Activated CD4-positive, alpha-beta T cell treated with anti-CD3 and anti-CD28 coated beads, Interleukin-2, amount 50 U/mL, for 1 hour (primary cell): ENCODE measurements at places on chromosomes 5 and 9.

DNA sequence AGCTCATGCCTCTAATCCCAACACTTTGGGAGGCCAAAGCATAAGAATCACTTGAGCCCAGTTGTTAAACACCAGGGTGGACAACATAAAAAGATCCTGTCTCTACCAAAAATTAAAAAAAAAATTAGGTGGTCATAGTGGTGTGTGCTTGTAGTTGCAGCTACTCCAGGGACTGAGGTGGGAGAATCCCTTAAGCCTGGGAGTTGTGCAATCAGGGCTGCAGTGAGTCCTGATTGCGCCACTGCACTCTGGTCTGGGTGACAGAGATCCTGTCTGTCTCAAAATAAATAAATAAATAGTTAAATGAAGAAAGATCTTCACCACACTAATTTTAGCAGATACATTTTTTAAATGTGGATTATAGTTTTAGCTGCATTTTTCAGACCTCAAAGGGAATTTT is 433.2 kb downstream of the MAT2B start:
- DNase-seq, result no peak

DNA sequence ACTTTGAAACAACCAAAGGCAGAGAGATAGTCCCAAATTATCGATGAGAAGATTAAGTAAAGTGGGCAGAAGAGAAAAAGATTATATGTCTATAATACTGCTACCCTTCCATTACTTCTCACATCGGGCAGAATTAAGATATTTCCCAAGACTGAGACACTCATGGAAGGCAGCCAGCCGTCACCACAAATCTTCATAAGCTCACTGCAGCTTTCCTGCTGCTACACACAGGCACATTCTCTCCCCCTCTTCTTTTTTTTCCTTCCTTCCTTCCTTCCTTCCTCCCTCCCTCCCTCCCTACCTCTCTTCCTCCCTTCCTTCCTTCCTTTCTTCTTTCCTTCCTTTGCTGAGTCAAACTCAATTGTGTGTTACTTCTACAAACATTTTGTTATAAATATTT is 58.7 kb upstream of the SPATA31C2 start:
- DNase-seq, result no peak

DNA sequence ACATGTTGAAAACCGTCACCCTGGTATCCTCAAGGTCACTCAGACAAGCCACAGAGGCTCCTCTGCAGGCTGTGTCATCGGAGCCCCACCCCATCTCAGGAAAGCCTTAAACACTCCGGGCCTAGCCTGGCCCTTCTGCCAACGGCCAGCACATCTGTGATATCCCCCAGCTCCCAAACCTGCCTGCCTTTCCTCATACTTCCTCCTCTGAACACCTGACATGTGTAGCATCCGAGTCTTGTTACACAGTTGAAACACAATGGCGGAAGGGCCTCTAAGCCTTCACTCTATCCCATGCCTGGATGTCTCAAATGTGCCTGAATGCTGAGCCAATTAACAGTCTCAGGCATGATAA is 32.9 kb upstream of the TGFBR1 start:
- no peak for DNase-seq

DNA sequence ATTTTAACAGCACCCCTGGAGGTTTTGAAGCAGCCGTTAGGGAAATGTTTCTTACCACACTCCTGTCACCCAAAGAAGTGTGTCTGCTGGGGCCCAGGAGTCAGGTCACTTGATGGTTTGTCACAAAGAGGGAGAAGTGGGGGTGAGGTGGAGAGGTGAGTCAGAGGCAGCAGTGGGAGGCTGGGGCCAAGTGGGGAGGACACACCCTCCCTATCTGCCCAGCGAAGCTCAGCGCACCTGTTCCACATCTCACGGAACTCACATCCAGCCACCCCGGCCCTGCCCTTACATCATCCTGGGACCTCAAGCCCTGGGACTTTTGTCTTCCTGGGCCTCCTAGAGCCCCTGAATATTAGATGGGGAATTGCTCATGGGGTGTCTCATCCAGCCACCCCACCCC is 171.1 kb upstream of the SMIM23 start:
- DNase-seq, result no peak

DNA sequence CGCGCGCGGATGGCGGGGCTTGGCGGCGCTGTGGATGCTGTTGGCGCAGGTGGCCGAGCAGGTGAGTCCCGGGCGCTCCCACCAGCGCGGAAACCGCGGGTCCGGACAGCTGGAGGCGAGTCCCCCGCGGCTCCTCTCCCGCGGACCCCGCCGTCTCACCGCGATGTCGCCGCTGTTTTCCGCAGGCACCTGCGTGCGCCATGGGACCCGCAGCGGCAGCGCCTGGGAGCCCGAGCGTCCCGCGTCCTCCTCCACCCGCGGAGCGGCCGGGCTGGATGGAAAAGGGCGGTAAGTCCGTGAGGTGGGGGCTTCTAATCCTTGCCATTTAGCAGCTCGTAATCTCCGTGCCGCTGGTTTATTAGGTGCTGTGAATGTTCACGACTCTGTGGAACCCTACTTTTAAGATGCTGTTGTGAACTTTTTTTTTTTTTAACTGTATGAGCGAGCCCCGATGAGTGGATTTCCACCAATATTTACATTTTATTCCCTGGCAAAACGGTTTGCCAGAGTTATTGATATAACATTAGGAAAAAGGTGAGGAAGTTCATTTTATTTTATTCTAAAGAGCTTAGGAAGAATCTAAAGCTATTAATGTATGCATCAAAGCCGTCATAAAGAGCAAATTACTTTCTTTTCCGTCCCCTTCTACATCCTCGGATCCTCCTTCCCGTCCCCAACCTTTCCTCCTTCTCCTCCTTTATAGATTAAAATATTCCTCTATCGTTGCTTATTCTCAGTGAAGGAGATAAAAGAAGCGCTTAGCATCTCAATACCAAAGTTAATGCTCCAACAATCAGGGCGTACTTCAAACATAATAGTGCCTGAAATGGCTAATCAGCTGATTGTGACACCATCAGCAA is 579 bp downstream of the ADAMTS16 start:
- DNase-seq, result no peak

DNA sequence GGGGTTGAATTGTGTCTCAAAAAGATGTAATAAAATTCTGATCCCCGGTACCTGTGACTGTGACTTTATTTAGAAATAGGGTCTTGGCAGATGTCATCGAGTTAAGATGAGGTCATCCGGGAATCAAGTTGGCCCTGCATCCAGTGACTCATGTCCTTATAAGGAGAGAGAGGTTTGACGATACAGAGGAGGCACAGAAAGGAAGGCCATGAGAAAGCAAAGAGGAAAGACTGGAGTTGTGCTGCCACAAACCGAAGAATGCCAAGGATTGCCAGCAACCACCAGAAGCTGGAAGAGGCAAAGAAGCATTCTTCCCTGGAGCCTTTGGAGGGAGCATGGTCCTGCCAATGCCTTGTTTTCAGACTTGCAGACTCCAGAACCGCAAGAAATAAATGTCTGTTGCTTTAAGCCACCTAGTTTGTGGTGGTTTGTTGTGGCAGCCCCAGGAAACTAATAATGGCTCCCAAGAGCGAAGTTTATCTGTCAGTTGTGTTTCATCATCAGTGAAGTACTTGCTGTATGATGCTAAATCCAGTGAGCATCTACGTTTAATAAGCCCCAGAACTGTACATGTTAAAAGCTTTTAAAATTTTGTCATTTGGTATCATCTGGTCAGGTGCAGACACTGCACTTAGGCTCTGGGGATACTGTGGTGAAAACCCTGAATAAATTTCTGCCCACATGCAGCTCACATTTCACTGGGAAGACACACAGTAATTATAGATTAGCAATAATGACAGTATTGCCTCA is 114.8 kb downstream of the TLE4 start:
- DNase-seq, result no peak

GRCh38 chr9:20670395-20670794 is 13.7 kb upstream of the FOCAD start:
- no peak for DNase-seq

DNA sequence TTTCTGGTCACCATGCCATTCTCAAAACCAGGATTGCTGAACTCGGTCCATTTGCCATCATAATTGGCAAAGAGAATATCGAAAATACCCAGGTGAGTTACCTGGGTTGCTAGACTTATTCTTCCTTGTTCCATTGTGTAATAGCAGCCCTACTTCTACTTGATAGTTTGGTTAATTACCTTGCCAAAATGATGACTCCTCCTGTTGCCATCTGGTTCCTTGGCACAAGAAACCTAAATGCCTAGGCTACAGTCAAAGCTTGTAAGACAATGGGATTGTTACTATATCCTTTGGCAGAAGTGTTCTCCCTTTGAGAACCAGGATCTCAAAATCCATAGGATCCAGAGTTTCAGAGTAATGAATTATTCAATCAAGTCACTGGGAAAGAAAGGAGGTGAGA is 373.2 kb upstream of the ACTBL2 start:
- DNase-seq, result no peak

DNA sequence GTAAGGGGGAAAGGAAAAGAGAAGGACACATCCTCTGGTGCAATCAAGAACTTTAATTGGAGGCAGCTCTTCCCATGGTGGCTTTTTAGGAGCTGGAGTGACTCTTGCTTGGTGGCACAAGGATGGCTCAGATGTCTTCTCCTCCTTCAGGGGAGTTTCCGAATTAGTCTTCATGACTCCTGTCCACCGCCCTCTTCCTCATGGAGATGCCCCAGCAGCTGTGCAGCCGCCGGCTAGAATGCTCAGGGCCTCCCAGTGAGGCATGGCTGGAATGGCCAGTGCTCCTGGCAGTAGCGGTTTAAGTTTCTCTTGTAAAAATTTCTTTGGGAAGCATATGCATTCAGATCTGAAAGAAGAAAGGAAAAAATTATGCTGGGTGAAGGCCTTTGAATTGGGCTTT is 8.8 kb upstream of the TEX53 start:
- no peak for DNase-seq

DNA sequence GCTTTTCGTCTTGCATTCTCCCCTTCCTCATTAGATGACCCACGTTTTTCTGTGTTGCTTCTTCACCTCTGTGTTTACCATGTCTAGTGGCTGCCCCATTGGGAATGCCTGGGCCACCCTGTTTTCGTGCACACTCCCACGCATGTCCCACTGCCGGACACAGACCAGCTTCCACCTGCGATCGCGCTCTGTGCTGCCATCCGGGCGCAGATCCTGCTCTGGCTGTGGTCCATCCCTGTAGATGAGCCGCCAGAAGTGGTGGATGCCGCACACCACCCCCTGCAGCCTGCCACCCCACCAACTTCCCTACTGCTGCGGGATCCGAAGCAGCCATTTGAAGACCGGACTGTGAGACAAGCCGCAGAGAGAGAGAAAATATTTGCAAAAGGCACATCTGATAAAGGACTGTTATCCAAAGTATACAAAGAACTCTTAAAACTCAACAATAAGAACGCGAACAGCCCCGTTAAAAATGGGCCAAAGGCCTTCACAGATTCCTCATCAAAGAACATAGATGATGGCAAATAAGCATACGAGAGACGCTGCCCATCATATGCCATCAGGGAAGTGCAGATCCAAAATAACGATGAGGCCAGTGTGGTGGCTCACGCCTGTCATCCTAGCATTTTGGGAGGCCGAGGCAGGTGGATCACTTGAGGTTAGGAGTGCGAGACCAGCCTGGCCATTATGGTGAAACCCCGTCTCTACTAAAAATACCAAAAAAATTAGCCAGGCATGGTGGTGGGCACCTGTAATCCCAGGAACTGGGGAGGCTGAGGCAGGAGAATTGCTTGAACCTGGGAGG is 163.7 kb downstream of the COL23A1 start:
- no peak for DNase-seq

DNA sequence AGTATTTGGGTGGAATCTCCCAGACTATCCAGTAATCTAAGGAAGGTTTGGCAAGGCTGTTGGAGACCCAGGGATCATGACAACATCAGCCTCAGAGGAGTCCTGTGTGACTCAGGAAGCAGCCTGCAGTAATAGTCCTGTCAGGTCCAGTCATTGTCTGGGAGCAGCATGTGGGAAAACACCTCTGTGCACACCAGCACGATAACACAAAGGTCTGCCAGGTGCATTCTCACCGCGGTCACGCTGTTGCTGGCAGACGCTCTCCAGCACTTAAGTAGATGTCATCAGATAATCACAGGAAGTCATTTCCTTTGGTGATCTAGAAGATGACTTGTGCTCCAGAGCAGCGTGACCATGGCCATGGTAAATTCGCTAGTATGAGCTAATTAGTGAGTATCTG is 99.2 kb upstream of the IQGAP2 start:
- DNase-seq, result peak; percentile 10

DNA sequence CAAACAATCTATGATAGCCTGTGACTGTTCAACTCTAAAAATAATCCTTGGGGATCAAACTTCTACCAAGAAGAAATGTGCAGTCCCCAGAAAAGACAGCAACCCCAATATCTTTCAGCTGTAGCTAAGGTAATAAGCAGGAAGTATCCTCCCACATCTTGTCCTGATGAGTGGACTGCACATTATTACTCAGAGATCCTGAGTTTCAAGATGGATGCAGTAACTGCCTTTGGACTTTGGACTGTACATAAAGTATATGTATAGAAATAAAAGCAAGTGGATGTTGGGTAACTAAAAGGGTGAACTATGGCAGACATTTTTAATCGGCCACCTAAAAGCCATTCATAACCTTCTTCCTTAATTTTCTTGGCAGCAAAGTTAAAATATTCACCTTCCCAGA is 45.1 kb downstream of the SMIM23 start:
- no peak for DNase-seq

DNA sequence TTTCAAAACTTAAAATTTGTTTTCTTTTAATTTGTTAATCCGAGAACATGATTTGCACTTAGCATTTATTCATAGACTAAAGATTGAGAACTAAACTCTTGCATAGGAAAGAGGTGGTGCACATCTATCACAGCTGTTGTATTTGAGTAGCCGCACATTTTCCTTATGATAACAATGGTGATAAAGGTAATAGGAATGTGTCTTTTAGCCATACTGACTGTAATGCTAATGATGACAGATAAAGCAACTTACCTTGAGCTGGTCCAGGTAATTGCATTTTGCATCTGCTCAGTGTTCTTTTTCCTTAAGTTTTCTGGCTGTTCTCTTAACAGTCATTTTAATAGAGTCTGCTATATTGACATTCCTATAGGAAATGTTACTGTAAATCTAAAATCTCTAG is 19.0 kb downstream of the PHAX start:
- DNase-seq, result no peak

GRCh38 chr5:141149812-141150211 is at the start of gene PCDHB6:
PCDHB6 (plus strand) TSS chr5:141150057; CDS start chr5:141150258, 201 bp downstream.
- DNase-seq, result no peak

DNA sequence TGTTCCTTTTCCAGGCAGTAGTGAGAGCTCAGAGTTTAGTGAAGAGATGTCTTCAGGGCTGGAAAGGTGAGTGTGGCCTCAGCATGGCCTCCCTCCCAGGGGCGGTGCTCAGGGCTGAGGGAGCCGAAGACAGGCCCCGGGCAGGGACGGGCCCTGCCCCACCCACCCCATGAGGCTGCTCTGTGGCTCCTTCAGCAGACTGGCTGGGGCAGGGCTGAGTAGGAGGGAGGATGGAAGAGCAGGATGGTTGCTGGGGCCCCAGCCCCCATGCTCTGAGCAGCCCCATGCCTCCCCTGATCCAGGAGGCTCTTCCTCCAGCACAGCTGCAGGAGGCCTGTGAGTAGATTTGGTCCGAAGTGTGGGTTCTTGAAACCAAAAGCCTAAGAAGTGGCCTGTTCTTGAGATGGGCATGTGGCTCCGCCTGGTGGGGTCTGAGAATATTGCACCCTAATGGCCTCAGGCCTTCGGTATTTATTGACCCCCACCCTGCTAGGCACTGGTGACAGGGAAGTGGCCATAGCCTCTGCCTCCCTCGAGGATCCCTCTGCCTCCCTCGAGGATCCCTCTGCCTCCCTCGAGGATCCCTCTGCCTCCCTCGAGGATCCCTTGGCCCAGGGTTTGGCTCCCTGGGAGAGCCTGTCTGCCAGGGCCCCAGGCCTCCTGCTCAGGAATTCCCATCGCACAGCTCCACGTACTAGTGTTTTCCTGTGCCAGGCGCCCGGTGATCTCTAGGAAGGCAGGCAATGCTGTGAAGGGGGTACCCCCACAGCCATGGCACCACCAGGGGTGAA is 65.4 kb upstream of the GARNL3 start:
- DNase-seq, result peak; percentile 76
